ENCODE measurements at places on chromosomes 12 and 14.

- peak; percentile 59 for DNase-seq
These were observed 86.6 kb downstream of the KDM2B start for GRCh38 chr12:121494093-121494787.

DNA sequence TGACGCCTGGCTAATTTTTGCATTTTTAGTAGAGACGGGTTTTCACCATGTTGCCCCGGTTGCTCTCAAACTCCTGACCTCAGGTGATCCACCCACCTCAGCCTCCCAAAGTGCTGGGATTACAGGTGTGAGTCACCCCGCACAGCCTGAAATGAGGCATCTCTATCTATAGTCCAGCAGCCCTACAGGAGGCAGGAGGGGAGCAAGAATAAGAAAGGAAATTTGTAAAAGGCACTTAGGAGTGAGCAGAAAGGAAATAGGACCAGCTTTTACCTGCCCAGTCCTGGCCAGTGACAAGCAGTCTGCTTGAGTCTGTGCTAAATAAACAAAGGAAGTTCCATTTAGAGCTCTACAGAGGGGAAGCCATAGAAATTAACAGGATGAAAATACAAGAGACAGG is 15.0 kb upstream of the PSMA6 start:
- DNase-seq: no peak

GRCh38 chr14:77024171-77024691 is 4.3 kb downstream of the IRF2BPL start:
- DNase-seq: peak; percentile 72

DNA sequence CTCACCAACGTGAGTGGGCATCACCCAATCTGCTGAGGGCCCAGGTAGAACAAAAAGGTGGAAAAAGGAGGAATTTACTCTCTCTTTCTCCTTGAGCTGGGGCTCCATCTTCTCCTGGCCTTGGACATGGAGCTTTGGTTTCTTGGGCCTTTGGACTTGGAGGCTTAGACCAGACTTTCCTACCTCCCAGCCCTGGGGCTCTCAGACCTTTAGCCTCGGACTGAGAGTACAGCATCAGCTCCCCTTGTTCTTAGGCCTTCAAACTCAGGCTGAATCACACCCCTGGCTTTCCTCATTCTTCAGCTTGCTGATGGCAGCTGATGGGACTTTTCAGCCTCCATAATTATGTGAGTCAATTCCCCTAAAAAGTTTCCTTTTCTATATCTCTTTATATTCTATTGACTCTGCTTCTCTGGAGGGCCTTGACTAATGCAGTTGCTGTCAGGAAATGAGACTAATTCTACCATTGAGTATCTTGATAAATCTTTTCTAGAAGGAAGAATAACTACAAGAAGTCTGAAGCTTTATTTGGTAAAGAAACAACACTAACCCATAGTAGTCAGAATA is 15.9 kb upstream of the CLEC4E start:
- DNase-seq: no peak

GRCh38 chr14:93974299-93974698 is 2.1 kb downstream of the ASB2 start:
- DNase-seq: no peak

DNA sequence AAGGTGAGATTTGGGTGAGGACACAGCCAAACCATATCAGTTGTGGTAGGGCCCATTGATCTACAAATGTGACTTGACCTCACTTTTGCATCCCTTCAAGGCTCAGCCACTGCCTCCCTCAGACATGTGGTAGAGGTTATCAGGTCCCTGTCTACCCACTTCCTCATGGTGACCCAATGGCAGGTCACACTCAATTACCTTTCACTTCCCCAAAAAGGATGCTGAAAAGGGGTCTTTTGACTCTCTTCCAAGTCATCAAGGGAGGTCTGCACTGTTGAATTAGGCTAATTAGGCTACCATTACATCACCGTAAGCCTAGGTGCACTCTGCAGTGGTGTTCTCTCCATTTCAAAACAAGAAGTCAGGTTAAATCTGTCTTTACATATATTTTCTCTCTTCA is 22.6 kb upstream of the DRAM1 start:
- no peak for DNase-seq

GRCh38 chr12:22803725-22804124 is 178.8 kb downstream of the ETNK1 start:
- DNase-seq: no peak

- DNase-seq: peak; percentile 40
These were observed 208.8 kb downstream of the EPS8 start for GRCh38 chr12:15580431-15580830.

DNA sequence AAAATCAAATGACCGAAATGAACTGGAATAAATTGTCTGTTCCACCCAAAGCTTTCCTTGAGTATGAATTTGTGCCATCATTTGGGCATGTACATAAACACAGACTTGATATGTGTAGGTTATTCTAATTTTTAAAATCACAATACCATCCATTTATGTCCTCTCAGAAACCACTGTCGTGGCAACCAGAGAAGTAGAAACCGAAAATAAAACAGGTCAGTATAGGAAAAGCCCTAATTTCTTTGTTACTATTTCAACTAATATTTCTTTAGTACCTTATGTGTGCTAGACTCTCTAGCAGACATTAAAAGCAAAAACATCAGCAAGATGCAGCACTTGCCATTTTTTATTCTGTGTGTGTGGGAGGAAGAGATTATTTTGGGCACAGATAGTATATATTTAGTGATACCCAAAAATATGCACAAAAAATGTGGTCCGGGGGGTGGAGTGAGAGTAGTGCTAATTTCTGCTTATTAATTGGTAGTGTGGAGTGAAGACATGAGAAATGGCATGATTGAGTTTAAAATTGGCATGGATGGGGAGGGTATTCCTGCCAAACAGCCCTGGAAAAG is 130.8 kb upstream of the CNTN1 start:
- no peak for DNase-seq

- no peak for DNase-seq
These were observed 522.0 kb upstream of the SEL1L start for GRCh38 chr14:82055515-82056115.

DNA sequence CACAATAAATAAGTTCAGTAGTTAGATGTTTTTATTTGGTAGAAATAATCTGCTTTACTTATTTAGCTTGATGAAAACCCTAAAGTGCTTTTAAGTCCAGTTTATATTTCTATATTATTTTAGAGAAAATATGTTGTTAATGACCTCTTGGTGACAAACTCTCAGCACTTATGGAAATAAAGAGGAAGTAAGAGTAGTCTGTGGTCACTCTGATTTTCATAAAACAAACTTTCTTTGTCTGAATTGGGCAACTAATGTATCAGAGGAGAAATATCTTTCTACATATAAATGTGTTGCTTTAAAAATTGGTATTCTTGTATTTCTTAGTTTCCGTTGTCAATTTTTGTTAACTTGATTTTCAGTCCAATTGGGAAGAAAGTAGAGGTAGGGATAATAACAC is 878.9 kb upstream of the SEL1L start:
- DNase-seq: no peak

DNA sequence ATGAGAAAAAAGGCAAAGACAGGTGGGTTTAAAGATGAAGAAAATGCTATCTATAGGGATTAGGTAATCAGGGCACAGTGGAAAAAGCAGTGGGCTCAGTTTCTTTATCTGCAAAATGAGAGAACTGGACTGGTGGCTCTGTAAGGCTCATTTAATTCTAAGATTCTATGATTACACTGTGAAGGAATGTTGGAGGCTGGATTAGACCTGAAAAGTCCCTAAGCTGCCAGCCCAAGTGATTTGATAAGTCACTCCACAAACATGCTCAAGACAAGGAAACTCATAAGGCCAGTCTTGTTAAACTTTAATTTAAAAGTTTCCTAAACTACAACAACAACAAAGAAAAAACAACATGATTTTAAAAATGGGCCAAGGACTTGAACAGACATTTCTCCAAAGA is 75.1 kb downstream of the DCAF5 start:
- no peak for DNase-seq

GRCh38 chr12:79203058-79203647 is 338.6 kb downstream of the SYT1 start:
- DNase-seq: no peak

DNA sequence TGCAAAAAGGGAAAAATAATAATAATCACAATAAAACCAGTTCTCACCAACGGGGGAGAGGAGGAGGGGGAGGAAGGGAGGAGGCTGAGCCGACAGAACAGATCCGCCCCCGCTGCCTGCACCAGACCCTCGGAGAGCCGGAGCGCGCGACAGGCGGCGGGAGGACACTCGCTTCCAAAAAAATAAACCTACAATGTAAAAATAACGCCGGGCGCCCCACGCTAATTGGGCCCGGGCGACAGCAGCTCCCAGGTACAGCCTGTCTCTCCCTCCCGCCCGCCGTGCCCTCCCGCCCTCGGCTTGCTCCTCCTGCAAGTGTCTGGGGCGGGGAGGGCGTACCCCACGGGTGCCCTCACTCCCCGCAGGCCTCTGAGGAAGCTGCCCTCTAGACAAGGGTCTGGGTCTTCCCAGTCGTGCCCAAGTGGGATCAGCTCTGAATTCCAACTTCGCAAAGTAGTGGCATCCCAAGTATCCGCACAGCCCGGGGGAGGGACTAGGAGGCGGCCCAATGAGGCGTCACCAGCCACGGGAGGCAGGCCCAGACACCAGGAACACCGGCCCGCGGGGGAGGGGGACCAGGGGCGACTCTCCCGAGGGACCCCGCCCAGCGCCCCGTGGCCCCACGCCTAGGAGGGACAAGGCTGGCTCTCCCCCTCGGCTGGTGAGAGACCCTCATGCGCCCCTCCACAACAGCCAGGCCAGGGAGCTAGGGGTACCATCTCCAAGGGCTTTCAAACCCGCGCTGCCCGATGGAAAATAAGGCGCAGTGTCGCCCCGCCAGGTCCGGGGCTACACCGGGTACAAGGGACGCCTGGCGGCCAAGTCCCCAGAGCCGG is 1.0 kb downstream of the NCOR2 start:
- peak; percentile 63 for DNase-seq

DNA sequence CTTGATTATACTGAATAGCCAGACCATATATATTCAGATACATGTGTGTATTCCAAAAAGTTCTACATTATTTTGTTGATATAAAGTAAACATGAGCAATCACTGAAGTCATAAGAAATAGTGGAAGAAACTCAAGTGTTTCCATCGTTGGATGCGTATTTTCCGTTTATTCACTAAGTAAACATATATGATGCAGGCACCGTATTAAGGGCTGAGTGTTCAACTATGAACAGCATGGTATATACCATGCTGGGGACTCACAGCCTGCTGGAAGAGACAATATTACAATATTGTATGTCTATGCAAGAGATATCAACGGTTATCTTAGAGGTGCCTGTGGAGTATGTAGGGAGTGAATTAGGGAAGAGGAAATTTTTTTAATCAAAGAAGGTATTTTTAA is 1.2 kb downstream of the PYROXD1 start:
- no peak for DNase-seq

DNA sequence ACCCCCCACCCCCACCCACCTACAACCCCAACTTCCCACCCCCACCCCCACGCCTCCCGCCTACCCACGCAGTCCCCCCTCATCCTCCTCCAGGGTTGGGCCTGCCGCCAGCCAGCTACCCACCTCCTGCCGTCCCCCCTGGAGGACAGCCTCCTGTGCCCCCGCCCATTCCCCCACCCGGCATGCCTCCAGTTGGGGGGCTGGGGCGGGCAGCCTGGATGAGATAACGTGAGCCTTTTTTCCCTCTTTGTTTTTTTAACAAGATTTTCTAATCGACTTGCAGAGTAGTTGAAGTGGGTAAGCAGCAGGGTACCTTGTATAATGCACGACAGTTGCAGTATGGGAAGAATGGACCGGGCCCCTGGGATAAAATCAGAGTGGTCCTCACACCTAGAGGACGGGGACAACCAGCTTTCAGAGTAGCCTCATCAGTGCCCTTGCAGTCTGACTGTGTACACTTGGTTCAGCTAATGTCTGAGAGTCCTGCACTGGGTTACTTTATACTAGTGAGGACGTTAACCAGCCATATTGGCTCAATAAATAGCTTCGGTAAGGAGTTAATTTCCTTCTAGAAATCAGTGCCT is 29.4 kb downstream of the CCNK start:
- DNase-seq: no peak

DNA sequence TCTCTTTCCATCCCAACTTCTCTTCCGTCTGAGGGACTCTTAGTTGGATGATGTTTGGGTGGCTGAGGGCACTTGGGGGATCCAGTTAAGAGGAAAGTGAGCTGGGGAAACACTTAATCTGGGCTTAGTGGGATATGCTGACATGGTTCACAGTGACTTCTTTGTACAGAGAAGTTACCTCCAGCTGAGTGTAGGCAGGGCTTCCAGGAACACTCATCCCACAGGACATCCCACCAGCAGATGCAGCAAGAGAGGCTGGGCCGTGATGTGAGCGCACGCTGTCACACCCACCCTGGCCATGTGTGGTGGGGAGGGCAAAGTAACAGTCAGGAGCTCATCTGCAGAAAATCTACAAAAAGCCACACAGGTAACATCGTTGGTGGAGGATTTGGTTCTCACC is 832 bp upstream of the CACNA2D4 start:
- DNase-seq: no peak

DNA sequence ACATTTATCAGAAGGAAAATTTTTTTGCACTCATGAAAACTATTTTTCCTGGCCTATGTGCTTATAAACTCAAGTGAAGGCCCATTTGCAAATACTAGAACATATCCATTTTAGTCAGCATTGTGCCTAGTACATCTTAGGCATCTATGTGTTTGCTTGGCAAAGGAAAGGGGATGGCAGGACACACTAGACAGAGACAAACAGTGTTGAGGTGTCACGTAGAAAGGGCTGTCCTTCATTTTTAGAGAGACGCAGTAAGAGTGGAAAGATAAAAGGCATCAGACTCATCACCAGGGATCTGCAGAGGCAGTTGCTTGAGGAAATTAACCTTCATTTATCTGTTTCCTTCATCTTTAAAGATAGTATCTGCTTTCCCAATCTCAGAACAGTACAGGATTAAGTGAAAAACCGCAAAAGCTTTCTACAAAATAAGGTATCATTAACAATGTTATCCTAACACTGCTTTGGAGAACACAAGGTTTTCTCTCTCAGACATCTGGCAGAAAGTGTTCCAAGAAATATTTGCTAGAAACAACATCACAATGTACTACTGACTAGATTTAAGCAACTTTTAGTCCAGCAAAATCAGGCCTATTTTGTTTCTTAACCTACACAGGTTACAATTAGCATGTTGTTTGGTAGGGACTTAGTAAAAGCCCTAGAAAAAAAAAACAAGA is 2.0 kb downstream of the YBX3 start:
- DNase-seq: no peak

DNA sequence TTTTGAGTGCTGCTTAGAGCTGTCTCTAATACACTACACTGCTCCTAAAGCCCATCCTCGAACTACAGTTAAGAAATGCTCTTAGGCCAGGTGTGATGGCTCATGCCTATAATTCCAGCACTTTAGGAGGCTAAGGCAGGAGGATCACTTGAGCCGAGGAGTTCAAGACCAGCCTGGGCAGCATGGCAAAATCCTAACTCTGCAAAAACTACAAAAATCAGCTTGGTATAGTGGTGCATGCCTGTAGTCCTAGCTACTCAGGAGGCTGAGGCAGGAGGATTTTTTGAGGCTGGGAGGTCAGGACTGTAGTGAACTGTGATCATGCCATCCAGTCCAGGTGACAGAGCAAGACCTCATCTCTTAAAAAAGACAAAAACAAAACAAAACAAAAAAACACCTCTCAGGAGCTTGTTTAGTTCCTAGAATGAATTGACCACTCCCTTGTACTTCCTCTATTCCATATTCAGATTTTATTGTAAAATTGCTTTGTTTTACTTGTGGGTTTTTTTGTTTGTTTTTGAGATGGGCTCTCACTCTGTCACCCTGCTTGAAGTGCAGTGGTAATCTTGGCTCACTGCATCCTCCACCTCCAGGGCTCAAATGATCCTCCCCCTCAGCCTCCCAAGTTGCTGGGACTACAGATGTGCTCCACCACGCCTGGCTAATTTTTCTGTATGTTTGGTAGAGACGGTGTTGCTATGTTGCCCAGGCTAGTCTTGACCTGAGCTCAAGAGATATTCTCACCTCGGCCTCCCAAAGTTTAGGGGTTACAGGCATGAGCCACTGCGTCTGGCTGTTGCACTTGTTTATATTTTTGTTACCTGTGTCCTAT is 13.6 kb downstream of the MDM2 start:
- no peak for DNase-seq

All from CD4-positive, alpha-beta T cell treated with Interleukin-4 for 1 hour (primary cell).